Upper lobe of left lung (tissue), 6 donors: ENCODE measurements at places on chromosomes 11 and 22. TPM values are rescaled to one million over a fixed set of nuclear protein-coding genes. Genes with fewer than 3 reads are reported as not detected.

GRCh38 chr11:3192511-3193372 is 25.9 kb downstream of the MRGPRG start:
- H3K4me3 ChIP-seq: no peak overlapping the region
- no peaks in the 10 kb centered on the region for H3K36me3 ChIP-seq
- no peak for DNase-seq
- no peaks in the 10 kb centered on the region for H3K4me1 ChIP-seq
- H3K27me3 ChIP-seq: no peaks in the 10 kb centered on the region

The NXPE2 gene
- total RNA-seq: not detected

The PKDREJ gene
- total RNA-seq: not detected

- no peaks in the 10 kb centered on the region for H3K27me3 ChIP-seq
- DNase-seq: no peak
- H3K27ac ChIP-seq: peak overlapping the region; percentile 85
- H3K4me1 ChIP-seq: peaks cover 15% of the 10 kb centered on the region
- H3K4me3 ChIP-seq: no peak overlapping the region
These were observed 36.4 kb upstream of the ACER3 start for GRCh38 chr11:76824083-76824939.

GRCh38 chr11:131418189-131418588 is 47.8 kb downstream of the NTM start:
- H3K27ac ChIP-seq: no peak overlapping the region
- no peak for DNase-seq

GRCh38 chr11:109845437-109845836 is 247.8 kb upstream of the ZC3H12C start:
- H3K27me3 ChIP-seq: no peaks in the 10 kb centered on the region
- no peak overlapping the region for H3K27ac ChIP-seq
- no peaks in the 10 kb centered on the region for H3K36me3 ChIP-seq
- no peak for DNase-seq

GRCh38 chr11:15889363-15890030 is 466.8 kb downstream of the SOX6 start:
- no peak overlapping the region for H3K4me3 ChIP-seq
- DNase-seq: no peak
- no peaks in the 10 kb centered on the region for H3K27me3 ChIP-seq
- H3K4me1 ChIP-seq: peaks cover 13% of the 10 kb centered on the region
- H3K36me3 ChIP-seq: no peaks in the 10 kb centered on the region
- no peak overlapping the region for H3K27ac ChIP-seq

The RFPL2 gene
- not detected for total RNA-seq

DNA sequence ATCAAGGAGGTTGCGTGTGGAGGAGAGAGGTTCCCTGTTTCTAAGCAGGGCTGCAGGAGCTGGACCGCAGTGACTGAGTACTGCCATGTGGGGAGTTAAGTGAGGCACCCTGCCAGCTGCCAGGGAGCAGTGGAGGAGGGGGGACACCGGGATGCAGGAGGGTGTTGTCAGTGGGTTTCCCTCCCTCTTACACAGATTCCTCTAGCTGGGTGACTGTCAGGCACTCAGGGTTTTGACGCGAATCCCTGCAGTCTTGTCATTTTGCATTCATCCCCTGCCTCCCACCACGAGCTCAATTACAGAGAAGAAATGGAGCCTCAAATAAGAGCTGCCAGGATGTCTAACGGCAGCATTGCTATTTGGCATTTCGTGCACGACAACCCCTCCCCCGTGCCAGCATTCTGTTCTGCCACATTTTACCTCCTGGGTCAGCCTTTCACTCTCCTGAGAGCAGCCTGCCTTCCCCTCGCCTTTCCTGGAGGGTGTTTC is 119.8 kb upstream of the SORL1-AS1 start:
- H3K4me3 ChIP-seq: no peak overlapping the region
- DNase-seq: no peak
- no peak overlapping the region for H3K27ac ChIP-seq
- H3K27me3 ChIP-seq: no peaks in the 10 kb centered on the region
- H3K36me3 ChIP-seq: no peaks in the 10 kb centered on the region
